Activated T-cell treated with anti-CD3 and anti-CD28 coated beads, Interleukin-2, amount 50 U/mL, for 4 hours (primary cell): ENCODE measurements at places on chromosomes 11 and 22. TPM values are rescaled to one million over a fixed set of nuclear protein-coding genes. Genes with fewer than 3 reads are reported as not detected.

DNA sequence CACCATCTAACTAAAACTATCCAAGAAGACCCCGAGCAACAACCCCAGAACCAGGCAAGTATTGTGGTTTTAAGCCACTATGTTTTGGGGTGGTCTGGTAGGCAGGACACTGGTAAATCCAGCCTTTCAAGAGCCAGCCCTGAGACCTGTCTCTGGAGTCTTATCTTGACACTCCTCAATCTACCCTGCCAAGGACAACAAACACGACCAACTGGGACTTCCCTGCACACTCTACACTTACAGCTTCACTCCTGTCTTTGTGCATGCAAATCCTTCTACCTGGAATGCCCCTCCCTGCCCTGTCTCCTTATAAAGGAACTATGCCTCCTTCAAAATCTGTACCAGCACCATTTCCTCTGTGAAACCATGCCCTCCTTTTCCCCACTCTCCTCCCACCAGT, 107.3 kb downstream of the RPL27A start:
- DNase-seq, result no peak

- DNase-seq, result no peak
Measured at GRCh38 chr22:36936362-36937116, 23.1 kb downstream of the CSF2RB start.

DNA sequence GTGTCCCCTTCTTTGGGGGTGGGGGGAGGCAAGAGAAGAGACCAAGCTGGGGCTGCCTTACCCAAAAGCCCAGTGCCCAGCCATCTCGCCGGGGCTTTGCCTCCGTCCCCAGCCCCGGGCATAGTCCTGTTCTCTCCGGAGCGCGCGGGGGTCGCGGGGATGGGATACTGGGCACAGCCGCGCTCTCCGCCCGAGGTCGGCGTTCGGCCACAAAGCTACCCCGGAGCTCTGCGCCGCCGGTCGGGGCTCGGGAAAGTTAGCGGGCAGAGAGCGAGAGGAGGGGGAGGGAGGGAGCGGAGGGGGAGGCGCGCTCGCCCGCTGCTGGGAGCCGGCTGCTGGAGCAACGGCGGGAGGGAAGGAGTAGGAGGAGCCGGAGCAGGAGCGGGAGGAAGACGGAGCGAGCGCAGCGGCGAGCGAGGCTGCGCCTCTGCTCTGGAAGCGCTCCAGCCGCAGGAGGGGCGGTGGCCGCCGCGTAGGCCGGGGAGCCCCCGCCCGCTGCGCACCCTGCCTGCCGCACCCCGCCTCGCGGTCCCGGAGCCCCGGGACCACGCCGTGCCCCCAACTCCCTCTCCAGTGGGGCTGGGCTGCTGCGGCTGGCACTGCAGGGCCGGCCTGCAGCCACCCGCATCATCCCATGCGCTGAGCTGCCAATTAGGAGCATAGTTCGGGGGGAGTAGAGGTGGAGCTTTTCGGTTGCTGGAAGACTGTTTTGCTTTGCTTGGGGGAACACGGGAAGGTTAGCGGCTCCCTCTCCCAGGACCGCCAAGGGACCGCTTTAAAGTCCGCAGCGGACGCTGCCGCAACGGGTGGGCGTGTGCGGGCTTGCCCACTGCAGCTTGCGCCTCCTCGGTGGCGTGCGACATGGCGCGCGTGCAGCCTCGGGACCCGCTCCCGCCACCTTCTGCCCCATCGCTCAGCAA, at the start of gene SCN4B:
TSS of gene SCN4B (minus strand) at position 272 of the 920 bp plus-strand sequence. CDS start at position 122, 150 bp downstream.
- DNase-seq, result no peak

DNA sequence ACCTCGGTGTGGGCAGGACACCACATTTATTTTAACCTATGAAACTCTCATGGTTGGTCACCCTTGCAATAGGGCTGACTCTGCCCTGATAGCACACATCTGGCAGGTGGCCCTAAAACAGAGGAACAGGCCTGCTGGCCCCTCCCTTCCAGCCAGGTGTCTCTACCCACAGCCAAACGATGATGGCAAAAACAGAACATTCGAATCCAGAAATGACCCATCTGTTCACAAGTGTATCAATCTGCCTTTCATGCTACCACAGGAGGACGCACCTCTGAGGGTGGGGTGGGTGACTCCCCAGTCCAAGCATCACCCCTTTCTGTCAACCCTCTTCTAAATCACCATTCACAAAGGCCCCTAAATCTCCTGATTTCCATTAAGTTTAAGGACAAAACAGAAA, 118.1 kb downstream of the ETS1 start:
- DNase-seq, result no peak

- DNase-seq, result no peak
Measured at GRCh38 chr11:95279921-95280868, 49.2 kb upstream of the SESN3 start.

- DNase-seq, result peak; percentile 47
Measured at GRCh38 chr11:76803811-76804600, 20.9 kb downstream of the TSKU start.

DNA sequence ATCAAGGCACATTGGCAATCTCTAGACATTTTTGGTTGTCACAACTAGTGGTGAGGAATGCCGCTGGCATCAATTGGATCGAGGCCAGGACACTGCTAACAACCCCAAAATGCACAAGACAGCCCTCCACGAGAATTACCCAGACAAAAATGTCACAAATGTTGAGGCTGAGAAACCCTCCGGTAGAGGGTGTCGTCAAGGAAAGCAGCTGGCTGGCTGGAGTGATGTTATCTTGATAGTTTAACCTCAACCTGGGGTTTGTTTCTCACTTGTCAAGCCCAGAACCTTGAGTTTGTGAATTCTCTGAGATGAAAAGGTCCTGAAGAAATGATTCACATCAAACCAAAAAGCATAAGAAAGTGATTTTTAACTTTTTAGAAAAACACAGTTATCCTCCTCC, 21.1 kb upstream of the TMPRSS13 start:
- DNase-seq, result peak; percentile 52

DNA sequence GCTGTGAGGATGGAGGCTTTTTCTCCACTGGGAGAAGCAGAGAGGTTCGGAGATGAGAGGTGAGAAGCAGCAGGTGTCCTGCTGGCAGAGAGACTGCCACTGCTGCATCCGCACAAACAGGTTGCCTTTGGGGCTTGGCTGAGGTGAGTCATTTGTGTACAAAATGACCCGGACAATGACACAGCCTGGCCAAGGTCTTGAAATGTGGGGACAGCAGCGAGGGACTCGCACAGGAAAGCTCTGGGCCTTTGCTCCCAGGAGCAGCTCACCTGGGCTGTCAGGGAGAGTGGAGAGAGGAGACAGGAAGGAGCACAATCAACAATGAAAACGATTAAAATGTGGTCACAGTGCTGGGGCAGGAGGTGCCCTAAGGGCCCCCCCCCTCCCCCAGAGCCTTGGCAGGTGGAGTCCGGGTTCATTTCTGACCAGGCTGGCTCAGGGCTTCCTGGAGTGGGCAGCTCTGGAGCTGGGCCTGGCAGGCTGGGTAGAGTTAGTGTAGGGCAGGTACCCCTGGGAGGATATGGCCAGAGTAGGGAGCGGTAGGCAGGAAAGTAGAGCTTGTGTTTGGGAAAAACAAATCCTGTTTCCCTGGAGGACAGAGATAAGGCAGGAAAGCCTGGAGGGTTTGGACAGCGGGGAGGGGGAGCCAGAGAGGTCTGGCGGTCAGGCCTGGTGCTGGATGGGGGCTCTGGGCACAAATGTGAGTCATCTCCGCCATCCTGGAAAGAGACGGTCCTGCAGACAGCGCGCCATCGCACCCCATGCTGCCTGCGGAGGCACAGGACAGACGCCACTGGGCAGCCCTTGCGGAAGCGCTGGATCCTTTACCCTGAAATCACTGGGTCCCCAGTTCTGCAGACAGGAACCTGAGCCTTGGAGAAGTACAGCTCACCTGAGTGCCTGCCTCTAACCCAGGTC, 37.8 kb upstream of the CELSR1 start:
- DNase-seq, result no peak

- no peak for DNase-seq
Measured at GRCh38 chr22:17114898-17115235, 6.3 kb downstream of the TMEM121B start.

DNA sequence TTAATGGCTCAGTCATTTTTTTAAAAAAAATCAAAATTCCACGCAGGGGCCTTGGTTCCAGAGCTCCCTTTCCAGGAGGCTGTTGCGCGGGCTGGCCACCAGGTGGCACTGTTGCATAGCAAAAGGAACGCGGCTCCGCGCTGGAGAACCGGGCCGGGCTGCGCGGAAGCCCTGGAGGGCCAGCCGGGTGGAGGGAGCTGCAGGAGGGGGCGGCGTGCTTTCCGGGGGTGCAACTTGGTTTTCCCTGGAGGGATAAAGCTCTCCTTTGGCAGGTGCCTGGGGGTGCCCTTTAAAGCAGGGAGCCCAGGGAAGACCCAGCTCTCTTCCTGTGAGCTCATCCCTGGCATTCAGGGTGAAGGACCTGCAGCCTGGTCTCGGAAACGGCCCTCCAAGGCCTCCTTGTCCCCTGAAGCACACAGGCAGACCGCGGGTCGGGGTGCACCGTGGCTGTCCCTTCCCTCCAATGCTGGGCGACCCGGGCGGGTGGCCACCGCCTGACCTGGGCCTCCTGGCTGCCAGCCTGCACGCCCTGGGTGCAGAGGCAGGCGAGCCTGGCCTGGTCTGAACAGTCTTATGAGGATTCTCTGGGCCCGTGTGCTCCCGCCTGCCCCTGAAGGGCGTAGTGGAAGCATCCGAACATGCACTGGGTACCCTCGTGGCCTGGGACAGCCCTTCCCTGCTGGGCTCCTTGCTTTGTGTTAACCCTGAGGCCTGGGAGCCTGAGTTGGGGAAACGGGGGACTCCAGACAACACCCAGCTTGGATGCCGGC, 23.4 kb downstream of the KRTAP5-5 start:
- peak; percentile 78 for DNase-seq

DNA sequence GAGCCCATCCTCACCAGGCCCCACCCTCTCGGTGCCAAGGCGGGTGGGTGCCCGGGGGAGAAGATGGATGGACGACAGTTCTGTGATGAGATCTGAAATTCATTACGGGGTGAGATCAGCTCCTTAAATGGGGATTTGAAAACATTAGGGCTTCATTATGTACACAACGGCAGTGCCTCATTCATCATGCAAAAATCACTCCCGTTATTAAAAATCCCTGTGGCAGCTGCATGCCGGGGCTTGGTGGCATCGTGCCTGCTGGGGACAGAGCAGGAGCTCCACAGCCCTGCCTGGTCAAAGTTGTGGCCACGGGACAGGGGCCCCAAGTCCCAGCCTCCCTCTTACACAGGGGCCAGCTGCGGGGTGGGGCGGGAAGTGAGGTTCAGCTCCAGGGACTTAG, 20.2 kb downstream of the OTUB1 start:
- DNase-seq, result no peak

- DNase-seq, result no peak
Measured at GRCh38 chr22:45083659-45084305, 74.0 kb upstream of the PHF21B start.

- DNase-seq, result no peak
Measured at GRCh38 chr22:48268771-48269552, 1506.5 kb downstream of the TBC1D22A start.

DNA sequence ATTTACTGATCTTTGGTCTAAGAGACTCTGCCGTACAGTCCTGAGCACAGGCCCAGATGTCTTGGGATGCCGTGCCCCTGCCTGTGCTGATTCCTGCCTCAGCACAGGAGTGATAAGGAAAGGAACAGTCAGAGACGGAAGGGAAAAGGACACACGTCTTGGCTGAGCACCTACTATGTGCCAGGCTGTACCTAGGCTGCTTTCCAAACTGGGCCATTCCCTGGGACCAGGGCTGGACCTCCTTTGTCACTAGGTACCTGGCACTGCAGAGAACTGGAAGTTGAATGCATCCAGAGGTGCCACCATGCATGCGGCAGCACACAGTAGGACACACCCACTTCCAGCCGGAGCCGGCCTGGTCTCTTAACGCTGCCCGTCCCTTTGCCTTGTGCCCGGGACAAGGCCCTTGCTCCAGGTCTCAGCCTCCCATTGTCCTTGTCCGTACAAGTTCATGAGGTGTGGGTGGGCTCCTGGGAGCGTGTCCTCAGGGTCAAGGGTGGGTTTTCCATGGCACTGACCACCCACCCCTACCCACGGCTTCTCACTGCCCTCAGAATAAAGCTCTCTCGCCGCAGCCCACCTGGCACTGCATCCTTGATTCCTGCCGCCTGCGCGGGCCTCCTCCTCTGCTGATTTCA, 1.1 kb upstream of the SSTR3 start:
- DNase-seq, result peak; percentile 2

DNA sequence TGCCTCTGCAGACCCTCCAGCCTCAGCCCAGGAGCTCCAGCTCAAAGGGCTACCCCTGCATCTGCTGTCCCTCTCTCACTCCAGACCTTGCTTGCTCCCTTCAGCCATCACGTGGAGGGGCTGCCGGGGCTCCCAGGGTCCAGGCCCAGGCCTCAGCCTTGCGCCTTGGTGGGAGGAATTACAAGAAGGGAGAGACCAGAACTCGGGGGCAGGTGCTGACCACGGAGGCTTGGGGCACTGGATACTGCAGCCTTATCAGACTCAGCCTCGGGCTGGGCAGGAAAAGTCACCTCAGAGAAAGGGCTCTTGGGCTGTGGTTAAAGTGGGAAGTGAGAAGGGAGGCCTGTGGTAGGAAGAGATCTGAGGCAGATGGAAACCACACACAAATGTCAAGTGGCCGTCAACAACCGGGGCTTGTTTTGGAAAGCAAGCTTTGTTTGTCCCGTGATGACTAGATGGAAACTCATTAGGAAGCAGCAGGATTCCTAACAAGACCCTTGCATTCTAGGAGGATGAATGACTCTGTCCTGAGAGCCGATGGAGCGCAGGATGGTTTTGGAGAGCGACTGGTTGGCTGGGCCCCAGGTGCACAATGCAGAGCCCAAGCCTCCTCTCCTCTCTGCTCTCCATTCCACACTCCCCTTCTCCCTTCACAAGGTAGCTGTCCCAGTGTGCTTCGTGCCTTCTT, 1321.7 kb downstream of the TBC1D22A start:
- no peak for DNase-seq

DNA sequence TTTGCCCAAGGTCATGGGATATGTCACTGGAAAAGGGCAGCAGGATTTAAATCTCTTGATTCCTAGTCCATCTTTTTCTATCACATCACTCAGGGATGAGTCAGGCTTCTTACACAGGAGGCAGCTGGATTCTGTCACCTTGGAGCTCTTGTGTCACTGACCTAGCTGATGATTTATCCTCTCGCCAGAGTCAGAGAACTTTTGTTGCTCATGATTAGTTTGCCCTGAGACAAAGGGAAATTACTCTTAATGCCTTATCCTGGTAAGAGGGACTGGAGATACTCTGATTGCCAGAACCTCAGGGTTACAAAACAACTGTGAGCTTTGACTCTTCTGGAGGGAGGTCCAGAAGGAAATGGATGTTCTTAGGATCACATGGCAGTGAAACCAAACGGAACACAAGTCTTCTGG, 10.1 kb downstream of the COA4 start:
- no peak for DNase-seq

- peak; percentile 88 for DNase-seq
Measured at GRCh38 chr22:38793721-38794466, at the start of gene DNAL4. Gene DNAL4 (minus strand): TSS chr22:38794143. CDS start chr22:38782731, 11,412 bp downstream.

GRCh38 chr11:8234425-8234821, 29.3 kb downstream of the LMO1 start:
- DNase-seq, result no peak

DNA sequence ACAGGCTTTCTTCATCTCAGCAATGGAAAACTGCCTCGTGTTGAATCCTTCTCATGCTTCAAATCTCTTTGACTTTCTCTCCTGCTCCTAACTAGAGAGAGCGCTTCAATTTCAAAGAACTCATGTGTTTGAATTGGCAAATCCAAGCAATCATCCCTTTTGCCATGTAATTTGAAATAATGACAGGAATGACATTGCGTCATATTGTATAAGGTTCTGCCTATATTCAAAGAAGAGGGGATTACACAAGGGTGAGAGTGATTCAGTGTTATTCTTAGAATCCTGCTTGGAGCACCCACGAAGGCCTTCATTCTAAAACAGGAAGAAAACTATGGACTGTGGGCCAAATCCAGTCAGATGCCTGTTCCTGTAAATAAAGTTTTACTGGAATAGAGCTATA, 720.6 kb downstream of the JRKL start:
- DNase-seq, result no peak

Gene INPP5J
- 0.21 TPM for total RNA-seq

Gene IL10RA
- 30.5 TPM for total RNA-seq

Gene SCGB2A2
- total RNA-seq, result not detected
